ENCODE measurements at places on chromosomes 1 and 21.

GRCh38 chr1:109138358-109138757, 24.4 kb downstream of the ELAPOR1 start:
- DNase-seq: no peak

- DNase-seq: no peak
These were observed 142.2 kb downstream of the PAPPA2 start for GRCh38 chr1:176605176-176605575.

DNA sequence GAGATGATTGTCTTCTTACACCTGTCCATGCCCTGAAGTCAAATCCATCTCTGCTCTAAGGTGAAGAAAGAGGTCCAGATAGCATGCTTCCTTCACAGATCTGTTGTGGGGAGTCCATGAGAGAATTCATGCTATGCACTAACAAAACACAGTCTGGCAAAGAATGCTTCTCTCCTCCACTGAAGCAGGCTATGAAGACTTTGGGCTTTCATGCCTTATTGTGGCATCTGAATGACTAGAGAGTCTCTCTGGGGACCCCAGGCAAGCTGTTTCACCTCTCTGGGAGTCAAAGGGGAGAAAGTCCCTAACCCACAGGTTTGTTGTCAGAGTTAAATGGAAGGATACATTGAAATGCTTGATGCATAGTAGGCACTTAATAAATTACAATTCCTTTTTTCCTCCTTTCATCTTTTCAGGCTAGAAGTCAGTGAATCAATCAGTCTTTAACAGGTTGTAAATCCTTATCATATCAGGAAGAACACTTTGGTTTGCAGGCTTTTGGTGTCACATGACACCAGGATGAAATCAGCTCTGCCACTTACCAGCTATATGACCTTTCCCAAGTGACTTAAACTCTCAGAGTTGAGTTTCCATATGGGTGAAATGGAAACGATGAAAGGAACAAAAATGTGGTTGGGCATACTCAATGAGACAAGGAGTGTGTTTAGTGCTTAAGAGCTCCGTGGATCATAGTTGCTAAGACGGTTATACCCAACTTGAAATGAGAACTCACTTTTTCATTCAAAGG, 200.1 kb upstream of the DAB1 start:
- DNase-seq: no peak

DNA sequence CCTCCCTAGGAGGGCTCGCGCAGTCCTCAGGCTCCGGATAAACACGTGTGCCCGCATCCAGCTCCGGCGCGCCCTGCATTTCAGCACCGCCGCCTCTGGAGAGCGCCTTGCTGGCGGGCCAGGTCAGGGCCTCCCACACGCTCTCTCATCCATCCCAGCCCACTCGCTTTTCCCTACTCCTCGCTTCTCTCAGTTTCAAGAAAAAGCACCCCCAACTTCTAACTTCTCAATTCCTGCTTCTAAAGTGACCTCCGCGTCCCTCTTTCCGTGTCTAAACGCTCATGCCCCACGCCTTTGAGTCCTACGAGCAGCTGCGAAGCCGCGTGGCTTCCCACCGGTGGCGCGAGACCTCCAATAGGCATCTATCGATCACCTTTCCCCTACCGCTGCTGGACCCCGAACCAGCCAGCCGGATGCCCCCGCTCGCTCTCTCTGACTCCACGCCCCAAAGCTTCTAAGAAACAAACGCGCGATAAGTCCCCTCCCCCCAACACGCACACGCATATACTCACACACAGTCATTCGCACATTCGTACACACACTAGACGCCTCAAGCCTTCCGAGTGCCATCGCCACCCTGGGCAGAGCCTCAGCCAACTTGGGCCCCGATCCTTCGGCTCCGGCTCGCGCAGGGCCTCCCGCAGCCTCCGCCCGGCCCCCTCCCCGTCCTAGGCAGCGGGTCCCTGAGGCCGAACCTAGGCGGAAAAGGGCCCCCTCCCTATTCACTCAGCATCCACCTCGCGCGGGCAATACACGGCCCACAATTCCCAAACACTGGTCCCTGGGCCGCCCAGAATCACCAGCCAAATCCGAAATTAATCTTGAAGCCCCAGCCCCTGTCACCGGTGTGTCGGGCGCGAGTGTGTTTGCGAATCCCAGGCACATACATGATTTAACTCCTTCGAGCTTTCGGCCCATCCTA, 1.1 kb downstream of the NMNAT2 start:
- DNase-seq: peak; percentile 9

DNA sequence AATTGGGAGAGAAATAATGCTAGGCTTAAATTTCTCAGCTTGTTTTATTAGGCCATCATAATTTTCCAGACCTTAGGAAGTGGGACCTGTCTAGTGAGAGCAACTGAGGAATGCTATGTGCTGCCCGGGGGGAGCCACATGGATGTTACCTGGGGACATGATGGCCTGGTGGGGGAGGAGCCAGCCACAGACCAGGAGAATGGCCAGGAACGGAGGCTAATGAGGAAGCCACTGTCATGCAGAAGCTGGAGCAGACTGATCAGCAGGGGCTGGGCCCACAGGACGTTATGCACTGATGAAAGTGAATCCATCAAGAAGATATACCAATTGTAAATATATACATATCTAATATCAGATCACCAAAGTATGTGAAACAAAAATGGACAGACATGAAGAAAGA, 4.6 kb upstream of the KRTAP10-1 start:
- no peak for DNase-seq

- DNase-seq: no peak
These were observed 7.0 kb downstream of the EFNA3 start for GRCh38 chr1:155085504-155086127.

DNA sequence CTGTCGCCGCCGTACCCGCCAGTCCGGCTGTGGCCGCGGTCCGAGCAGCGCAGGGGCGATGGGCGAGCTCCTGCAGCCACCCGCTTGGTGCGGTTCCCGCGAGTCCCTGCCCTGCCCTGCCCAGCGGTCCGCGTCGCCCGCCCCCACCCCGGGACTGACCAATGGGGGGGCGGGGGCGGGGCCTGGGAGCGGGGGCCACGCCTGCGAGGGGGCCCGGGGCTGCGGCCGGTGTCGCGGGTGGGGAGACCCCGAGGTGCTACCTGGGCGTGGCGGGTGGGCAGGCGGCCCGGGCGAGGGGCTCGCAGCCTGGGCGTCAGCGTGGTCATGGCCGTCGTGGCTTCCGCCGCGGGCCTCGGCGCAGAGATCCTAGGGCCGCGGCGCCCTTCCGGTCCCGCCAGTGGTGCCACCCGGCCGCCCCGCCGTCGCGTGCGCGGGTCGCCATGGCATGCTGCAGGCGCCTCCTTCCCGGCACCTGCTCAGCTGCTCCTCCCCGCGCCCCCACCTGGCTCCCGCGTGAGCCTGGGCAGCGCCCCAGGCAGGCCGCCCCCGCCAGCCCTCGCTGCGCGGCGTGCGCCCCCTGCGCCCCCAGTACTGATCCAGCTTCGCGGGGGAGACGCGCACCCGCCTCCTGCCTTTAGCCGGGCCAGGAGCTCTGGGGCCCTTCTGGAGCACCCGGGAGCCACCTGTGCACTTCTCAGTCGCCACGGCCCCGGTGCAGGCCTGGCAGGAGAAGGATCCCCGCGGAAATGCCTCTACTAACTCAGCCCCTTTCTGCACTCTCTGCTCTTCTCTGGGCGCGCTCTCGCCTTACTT, at the start of gene BMP8B:
Gene BMP8B (minus strand): TSS at position 108 of the 813 bp plus-strand sequence. CDS start 380 bp downstream, outside the sequence.
- DNase-seq: peak; percentile 42

DNA sequence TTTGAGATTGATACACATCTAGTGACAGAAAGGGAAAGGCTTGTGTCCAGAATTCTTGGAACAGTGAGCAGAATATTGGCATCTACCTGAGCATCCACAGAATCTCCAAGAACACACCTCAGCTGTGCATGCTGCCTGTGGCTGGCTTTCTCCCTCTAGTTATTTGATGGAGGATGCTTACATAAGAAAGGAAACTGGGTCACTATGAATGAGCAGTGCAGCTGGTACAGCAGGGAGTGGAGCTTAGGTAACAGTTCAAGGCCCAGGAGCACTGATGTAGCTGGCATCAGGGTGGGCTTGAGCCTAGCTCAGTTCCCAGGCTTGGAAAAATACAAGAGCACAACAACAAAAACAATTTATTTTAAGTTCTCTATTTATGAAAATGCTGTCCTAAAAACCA, 26.3 kb downstream of the RGS8 start:
- DNase-seq: no peak

DNA sequence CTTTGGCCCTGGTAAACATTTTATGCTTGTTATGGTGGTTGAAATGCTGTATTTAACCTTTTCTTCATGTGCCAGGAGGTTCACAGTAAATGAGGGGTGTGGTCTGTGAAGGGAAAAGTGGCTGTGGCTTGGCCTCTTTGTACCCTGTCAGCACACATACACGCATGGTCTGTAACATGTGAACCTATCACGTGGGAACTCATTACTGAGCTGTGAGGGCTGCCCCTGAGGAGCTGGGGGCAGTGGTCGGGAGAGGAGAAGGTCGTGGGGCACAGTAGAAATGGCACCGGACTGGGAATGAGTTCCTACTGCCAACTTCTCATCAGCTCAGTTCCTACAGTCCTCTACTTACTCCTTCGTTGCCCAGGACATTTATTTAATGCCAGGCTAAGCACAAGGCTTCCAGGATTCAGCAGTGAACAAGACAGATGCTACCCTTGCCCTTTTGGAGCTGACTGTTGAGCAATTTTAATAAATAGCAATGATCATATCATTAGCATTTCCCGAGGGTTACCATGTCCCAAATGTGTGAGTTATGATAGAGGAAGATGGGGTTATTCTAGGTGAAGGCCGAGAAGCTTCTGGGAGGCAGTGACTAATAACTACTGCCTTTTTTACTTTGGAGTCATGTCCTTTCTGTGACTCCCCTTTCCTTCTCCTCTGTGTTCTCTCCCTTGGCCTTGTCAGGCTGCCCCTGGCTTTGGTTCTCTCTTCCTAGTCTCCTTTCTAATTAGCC, 38.8 kb downstream of the DDR2 start:
- no peak for DNase-seq

DNA sequence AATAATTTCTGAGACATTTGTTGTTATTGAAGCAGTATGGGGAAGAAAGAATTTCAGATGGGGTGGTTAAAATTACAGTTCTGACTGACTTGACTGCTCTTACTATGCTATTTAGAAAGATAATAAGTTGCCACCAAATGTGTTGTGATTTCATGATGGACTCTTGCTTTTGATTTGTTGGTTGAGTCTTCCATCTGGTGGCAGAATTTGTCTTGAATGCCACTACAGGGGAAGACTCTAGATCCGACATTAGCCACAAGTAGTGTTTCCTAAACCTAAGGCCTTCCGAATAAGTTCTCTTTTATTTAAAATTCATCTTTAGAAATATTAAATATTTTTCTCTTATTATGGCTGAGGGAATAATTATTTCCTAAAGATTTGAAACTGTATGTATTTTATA, 190.9 kb upstream of the ADGRL4 start:
- no peak for DNase-seq

- DNase-seq: no peak
These were observed 53.2 kb upstream of the RAB4A start for GRCh38 chr1:229217716-229218115.

DNA sequence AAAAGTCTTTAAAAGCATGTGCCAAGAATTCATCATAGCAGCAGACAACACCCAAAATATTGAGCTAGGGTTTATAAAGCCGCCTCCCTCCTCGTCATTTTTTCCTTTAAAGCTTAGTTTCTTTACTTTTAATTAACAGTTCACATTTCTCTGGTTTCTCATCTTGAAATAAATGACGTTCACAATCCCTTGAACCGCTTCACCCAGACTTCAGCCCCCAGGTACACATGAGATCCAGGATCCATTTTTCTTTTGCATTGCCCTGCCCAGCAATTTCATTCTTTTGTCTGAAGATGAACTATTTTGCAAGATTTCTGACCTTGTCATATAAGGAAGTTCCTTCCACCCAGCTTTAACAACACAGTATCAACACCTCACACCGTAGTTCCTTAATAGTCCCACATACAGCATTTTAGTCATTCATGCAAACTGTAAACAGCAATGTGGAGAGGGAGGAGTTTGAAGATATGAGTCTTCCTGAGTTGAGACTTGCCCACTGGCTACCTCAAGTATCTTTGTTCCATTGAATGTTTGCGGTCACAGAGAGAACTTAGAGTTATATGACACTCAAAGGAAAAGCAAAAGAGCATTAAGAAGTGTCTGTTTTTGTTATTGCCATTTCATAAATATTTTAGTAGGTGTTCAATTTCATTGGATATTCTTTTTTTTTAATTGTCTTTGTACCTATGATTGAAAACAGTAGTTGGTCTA, 35.3 kb upstream of the CACYBP start:
- no peak for DNase-seq

- no peak for DNase-seq
These were observed 36.1 kb downstream of the SLC45A1 start for GRCh38 chr1:8354038-8354437.

DNA sequence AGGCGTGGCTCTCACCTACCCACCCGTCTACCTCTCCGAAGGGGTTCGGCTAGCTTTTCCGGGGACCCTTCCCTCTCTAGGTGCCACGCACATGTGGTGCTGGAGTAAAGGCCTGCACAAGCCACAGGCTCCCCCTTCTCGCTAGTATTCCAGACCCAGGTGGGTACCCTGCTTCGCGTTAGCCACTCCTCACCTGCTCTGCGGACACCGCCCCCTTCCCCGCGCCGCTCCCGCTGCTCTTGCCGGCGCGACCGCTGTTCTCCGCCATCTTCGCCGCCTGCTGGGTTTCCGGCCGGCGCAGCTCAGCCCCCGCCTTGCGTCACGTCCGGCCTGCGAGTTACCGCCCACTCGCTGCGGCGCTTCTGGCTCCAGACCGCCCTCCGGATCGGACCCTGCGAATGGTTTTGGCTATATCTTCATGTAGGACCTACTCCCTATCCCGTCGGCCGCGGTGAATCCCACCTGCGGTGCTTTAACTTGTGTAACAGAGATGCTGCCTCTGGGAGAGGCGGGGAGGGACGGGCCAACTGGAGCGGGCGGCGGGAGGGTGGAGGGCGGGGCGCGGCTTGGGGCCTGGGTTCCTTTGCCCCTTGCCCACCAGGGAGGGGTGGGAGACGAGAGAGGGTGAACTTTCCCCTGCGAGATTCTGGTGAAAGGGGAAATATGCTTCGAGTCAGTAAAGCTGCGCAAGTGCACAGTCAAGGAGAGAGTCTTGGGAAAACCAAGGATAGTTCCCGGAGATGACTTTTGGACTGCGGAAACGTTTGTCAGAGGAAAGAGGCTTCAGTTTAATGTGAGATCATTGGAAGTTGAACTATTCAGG, at the start of the genes NIT1 and PFDN2:
Gene NIT1 (plus strand): TSS at position 347 of the 823 bp plus-strand sequence. CDS start 72 bp downstream, at position 419.
Gene PFDN2 (minus strand): TSS at position 279 of the 823 bp plus-strand sequence. CDS start 11 bp downstream, at position 268.
- DNase-seq: peak; percentile 83

DNA sequence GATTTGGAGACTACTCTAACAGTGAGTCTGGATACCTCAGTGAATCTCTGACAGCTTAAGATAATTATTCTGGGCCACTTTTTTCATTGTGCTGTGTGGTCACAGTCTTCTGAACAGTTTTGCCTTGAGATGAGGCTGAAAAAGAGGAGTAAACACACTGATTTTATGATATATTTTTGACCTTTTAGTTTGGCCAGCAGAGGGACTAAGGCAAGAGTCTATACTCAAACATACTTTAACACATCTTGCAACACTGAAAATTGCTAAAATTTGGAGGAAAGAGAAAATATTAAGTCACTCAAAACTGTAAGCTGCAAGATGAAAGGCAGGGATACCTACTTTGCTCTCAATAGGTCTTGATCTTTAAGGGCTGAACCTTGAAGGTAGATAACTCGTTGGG, 182.7 kb downstream of the KCNT2 start:
- no peak for DNase-seq

- no peak for DNase-seq
These were observed 69.4 kb downstream of the CHRM3 start for GRCh38 chr1:239455743-239456142.
